ENCODE measurements at places on chromosomes 2 and 18.

DNA sequence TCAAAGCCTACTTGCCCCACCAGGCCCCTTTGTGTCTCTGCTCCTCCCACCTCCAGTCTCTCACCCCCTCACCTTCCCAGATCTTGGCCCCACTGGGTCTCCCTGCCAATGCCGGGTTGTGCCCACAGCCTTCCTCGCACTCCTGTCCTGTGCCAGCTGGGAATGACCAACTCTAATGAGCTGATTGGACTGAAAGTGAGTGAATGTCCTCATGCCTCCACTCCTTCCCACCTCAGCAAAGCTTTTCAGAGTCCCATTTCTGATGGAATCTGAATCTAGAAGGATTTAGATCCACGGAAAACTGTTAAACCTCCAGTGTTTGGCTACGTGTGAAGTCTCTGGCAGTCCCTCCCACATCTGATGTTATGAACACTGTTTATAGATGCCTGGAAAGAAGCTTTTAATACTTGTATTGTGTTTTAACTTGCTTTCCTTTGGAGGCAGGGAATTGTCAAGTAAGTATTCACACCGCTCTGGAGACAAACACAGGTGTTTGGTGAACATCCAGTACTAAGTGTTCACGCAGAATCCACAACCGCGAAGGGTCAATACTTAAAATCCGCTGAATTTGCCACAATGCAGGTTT is 103.9 kb downstream of the RTN4 start:
- no peak for DNase-seq

GRCh38 chr2:219417374-219417773 is 803 bp upstream of the DES start:
- DNase-seq: no peak

- no peak for DNase-seq
These were observed 292.8 kb downstream of the EN1 start for GRCh38 chr2:118554616-118555015.

- DNase-seq: no peak
These were observed 532.2 kb downstream of the RIT2 start for GRCh38 chr18:42583283-42583731.

- DNase-seq: peak; percentile 39
These were observed 40.4 kb upstream of the SMAD2 start for GRCh38 chr18:47970664-47971531.

DNA sequence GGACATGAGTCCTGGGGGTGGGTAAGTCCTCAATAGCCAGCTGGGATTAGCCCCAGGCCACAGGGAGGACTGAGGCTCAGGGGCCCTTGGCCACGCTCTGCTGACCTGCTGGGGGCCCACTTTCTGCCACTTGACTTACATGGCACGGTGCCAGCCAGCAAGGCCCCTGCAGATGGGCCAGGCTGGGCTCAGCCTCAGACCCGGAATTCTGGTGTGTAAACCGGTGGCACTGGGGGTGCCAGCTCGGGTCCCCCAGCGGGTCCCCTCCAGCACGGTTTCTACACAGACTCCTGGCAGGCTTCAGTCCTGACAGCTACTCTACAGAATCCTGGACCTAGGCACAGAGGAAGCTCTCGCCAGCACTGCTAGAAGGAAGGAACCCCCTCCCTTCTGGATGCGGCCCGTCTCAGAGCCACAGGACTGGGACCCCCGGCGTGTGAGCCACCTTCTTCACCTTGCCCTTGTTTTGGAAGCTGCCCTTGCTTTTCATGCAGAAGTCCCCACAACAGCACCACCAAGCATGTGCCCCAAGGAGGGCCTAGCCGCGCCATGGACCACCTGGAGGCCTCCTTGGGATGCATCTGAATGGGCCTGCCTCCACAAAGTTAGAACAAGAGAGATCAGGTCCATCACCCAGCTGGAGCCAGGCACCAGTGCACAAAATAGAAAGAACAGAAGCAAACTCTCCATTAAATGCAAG is 8.0 kb downstream of the HDAC4 start:
- DNase-seq: no peak

- no peak for DNase-seq
These were observed 73.3 kb downstream of the NDUFA10 start for GRCh38 chr2:239951825-239952224.

- DNase-seq: no peak
These were observed 4.5 kb upstream of the MYO5B start for GRCh38 chr18:50199346-50199855.

GRCh38 chr2:219628235-219628985 is 980 bp downstream of the SLC4A3 start:
- no peak for DNase-seq

DNA sequence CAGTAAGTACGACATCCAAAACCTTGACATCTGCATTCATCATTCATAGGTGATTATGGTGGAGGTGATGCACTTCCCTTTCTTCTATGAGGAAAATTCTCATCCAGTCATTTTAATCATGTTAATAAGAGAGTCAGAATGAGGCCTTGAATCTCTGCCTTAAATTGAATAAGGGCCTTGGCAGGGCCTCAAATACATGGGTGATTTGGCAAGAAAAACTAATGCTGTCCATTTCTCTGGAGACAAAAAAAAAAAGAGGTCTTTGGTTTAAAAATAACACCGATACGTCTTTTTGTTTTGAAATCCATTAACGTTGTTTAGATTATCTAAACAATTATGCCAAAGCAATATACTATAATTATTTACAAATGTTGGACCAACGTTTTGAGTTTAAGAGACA is 8.1 kb downstream of the COLEC12 start:
- DNase-seq: no peak

- DNase-seq: peak; percentile 59
These were observed 103.9 kb upstream of the HS6ST1 start for GRCh38 chr2:128422571-128422970.

DNA sequence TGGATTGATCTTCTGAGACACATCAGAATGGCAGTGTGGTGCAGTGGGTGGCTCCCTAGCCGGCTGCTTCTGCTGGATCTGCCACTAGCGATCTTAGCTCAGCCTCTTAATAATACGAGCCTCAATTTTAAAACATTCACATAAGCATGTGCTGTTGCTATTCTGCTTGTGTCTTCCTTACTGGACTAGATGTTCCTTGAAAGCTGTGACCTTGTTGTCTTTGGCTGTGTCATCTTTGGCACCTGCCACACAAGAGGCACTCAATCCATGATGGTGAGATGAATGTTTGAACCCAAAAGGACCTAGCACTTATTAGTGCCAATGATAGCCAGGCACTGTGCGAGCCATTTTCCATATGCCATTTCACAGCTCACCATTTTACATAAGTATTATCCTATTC is 393.0 kb downstream of the ALK start:
- DNase-seq: no peak

- no peak for DNase-seq
These were observed 5.9 kb downstream of the LBX2 start for GRCh38 chr2:74493546-74493945.

DNA sequence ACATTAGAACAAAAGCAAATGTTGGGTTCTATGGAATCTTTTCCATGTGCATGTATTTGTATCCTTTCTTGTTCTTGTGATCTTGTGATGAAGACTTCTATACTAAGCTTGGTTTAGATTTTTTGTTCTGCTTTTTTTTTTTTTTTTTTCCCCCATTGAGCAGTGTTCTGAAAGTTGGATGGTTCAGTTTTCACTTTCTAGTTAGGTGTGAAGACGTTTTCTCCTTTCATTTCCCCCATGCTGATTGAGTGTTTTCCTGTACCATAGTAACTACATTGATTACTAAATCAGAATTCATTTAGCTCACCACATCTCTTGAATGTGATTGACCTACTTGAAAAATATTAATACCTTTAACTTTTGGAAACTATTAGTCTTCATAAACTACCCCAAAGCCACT is 34.1 kb downstream of the NOP58 start:
- DNase-seq: no peak

DNA sequence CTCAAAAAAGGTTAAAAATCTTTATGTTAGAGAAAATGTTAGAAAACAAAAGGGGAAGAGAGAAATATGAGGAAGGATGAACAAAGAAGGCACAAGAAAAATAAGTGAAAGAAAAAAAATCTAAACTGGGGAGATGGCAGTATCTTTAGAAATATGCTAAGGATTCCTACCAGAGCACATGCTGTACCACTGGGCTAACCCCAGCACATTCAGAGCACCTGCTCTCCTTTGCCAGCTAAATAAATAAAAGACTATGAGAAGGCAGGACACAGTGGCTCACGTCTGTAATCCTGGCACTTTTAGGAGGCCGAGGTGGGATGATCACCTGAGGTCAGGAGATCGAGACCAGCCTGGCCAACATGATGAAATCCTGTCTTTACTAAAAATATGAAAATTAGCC is 92.2 kb upstream of the CDKL4 start:
- DNase-seq: no peak

- no peak for DNase-seq
These were observed 26.9 kb downstream of the AGAP1 start for GRCh38 chr2:235520787-235521186.

DNA sequence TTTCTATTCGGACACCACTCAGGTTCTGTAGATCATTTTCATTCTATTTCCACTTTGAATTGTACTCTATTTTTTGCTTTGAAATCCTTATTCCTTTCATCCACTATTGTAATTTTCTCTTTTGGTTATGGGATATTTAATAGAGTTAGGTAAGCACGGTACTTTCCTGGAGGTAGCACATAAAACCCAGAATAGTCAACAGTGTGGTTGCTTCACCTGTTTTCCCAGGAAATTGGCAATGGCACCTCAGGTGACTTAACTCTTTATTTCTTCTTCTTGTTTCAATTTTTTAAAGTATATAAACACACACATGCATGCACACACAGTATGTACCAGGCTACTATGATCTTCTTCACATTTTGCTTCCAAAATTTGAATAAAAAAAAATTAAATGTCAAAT is 682.0 kb upstream of the TMEFF2 start:
- DNase-seq: no peak

DNA sequence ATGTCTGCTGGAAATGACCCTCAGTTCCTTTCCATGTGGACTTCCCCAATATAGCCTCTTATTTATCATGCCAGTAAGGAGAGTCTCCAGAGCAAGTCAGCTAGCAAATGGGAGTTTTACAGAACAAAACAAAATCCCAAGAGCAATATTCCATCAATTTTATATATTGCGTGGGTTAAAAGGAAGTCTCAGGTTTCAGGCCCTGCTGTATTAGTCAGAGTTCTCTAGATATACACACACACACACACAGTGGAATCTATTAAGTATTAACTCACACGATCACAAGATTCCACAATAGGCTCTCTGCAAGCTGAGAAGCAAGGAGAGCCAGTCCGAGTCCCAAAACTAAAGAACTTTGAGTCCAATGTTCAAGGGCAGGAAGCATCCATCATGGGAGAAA is 102.8 kb upstream of the MAP2 start:
- DNase-seq: no peak

DNA sequence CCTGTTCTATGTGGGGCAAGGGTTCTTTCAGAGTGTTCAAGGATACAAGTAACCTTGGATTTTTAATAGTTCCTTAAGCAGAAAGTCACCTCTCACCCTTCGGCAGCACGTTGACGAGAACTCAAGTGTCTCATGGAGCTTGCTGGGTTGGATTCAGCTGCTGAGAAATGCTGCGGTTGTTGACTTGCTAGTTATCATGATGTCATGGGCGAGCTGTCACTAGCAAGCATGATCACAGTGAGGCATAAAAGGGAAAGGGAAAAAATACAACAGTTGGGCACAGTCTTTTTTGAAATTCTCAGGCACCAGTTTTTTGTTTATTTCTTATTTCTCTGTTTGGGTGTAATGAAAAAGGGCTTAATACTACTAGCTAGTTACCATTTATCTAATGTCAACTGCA is 53.2 kb downstream of the ADCYAP1 start:
- no peak for DNase-seq

DNA sequence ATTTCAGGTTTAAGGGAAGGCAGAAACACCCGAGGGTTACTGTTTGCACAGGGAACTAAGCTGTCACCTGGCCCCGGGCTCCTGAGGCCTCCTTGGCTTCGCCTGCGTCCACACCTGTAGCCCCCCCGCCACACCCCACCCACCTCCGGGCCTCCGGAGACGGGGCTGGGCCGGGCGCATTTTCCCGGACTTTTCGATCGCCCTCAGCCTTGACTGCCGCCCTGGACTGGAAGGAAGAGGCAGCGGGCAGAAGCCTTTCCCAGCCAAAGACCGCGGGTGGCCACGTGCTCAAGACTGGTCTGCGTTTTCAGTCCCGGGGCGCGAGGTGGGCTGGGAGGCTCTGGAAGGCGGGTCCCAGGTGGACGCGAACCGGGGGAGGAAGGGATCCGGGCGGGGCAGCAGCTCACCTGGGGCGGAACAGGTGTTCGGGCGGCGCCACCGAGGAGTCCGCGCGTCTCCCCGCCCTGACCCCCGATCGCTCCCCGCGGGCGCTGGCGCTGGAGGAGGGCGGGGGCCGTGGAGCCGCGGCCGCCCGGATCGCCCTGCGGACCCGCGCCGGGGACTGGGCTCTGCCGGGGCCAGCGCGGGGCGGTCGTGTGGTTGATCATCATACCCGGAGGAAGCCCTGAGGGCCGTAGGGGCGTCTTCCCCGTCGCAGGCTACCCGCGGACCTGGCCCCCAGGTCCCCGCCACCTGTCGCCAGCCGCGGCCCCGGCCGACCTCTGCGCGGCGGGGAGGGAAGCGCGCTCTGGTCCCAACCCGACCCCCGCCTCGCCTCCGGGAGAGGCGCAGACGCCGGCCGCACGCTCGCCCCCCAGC is 3.2 kb downstream of the ID2 start:
- DNase-seq: peak; percentile 47

DNA sequence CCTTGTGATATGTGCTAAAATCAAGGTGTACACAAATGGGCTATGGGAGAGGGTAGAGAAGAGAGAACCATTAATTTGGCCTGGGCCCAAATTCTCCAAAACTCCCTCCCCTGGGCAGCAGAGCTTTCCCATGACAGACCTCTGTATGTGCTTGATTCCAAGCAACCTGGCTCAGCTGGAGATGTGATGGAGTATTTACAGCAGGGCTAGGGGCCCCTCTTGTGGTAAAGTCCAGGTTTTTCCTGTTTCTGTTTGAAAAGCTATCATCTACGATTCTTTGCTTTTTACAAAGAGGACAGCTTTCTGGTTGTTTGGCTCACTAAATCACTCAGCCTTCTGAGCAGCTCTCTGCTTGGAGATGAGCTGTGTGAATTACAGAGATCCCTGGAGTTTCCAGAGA is 40.3 kb downstream of the KCNS3 start:
- no peak for DNase-seq

DNA sequence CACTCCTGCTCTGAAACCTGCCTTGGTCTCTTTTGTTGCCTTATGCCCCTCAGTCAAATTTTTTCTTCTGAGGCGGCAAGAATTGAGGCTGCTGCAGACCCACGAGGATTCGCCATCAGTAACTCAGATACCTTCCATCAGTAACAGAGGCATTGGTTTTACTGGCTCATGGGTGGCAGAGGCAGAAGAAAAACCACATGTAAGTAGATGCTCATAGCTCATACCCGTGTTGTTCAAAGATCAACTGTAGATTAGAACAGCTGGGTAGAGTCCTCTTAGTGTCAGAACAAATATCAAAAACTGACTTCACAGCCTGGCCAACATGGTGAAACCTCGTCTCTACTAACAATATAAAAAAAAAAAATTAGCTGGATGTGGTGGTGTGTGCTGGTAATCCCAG is 598.0 kb upstream of the SOX11 start:
- no peak for DNase-seq

Measured in lower leg skin (tissue), 4 donors.